Left colon (tissue), 2 donors: ENCODE measurements at places on chromosomes 4 and X.

DNA sequence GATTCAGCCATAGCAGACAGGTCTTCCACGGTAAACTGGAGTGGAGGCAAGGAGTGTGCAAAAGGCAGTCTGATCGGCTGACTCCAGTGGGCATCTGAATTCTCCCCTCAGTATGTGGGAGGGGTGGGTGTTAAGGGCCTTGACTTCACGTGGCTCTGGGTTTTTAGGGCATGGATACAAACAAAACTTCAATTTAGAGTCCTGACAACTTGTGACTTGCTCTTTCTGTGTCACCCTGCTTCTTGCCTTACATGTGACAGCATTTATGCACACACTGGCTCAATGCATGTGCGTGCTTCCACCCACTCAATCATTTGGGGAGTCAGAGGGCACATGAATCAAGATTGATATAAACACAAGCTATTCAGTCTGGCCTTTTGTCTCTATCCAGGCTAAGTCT lies 17.5 kb downstream of the PLP1 start:
- DNase-seq = no peak

- DNase-seq = no peak
Measured at GRCh38 chr4:142016031-142016430, 379.6 kb downstream of the IL15 start.

GRCh38 chr4:155665054-155665453 lies 1.6 kb upstream of the GUCY1A1 start:
- no peak for DNase-seq

DNA sequence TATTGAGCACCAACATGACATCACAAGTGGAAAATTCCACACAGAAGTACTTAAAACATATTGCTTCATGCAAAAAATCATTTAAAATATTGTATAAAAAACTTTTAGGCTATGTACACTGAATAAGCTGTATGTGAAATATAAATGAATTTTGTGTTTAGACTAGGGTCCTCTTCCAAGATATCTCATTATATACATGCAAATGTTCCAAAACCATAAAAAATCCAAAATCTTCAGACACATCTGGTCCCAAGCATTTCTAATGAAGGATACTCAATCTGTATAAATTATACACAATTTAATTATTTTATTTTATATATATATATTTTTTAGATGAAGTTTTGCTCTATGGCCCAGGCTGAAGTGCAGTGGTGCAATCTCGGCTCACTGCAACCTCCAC lies 10.1 kb upstream of the GSX2 start:
- no peak for DNase-seq

DNA sequence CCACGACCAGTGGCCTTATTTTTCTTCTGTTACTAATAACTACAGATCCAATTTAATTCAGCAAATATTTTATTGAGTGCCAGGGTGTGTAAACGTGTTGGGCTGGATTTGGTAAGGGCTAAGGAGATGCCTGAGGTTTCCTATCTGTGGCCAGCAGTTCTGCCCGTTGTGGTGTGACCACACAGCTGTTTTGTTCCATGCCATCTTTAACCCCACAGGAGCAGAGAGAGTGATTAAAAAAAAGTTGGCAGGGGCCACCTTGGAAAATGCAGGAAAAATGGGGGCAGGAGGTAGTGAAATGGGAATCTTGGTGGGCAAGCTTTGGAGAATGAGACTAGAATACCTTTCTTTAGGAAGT lies 1.1 kb downstream of the PLAC8 start:
- no peak for DNase-seq

DNA sequence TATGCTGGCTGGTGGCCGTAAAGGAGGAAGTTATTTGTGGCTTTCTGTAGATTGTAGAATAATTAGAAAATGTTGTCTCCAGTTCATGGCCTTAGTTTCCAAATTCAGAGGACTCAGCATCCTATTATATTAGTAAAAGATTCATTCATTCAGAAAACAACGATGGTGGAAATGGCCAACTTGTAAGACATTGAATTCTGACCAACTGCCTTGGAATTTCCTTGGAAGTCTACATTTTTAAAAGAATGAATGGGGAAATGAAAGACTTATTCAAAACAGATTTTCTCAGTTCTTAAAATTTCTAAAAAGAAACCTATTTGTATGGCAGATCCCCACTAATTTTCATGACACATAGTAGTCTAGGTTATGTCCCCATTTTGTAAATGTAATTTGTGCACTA lies 561.5 kb downstream of the ANKRD50 start:
- no peak for DNase-seq

- DNase-seq = no peak
Measured at GRCh38 chrX:38857736-38858523, 56.7 kb downstream of the MID1IP1 start.

- DNase-seq = no peak
Measured at GRCh38 chr4:54090404-54090803, 9.6 kb upstream of the GSX2 start.

GRCh38 chrX:38081909-38082308 lies 75.6 kb downstream of the SYTL5 start:
- no peak for DNase-seq

DNA sequence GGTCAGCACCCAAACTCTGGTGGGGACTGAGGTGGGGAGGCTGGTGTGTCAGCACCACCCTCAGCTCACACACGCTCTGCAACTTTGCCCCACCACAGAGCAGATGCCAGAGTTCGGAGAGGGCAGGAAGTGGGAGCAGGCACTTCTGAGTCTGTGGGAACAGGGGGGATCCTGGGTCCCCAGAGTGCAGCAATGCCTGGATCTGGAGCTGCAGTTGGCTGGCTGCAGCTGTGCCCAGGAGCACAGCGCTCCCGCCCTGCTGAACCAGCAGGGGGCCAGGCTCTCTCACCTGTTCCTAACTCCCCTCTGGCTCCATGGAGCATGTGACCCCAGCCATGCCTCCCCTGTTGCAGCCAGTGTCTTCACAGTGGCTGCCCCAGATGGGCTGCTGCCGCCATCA lies 252.4 kb downstream of the SPOCK3 start:
- DNase-seq = no peak

GRCh38 chrX:120825146-120825545 lies 50.5 kb downstream of the CT47B1 start:
- no peak for DNase-seq

- no peak for DNase-seq
Measured at GRCh38 chrX:104118765-104119164, 6.4 kb downstream of the ZCCHC18 start.

- DNase-seq = no peak
Measured at GRCh38 chr4:130025701-130026100, 929.7 kb downstream of the C4orf33 start.

DNA sequence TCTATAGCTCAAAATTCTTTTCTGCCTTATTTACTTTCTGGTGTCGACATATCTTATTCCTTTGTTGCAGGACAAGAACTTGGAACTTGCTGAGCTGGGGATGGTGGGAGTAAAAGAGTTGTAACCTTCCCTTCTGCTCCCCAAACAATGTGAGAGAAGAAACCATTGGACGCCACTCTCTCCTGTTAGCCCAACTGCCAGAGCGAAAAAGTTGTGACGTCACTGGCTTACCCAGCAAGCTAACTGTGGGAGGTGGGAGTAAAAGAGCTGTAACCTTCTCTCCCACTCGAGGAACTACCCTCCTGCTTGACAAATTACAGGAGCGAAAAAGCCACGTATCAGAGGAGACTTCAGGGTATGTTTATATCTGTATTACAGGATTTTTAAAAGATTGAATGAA lies 90.0 kb upstream of the PCDH10 start:
- no peak for DNase-seq

- DNase-seq = no peak
Measured at GRCh38 chr4:52366621-52367020, 292.5 kb downstream of the USP46 start.

DNA sequence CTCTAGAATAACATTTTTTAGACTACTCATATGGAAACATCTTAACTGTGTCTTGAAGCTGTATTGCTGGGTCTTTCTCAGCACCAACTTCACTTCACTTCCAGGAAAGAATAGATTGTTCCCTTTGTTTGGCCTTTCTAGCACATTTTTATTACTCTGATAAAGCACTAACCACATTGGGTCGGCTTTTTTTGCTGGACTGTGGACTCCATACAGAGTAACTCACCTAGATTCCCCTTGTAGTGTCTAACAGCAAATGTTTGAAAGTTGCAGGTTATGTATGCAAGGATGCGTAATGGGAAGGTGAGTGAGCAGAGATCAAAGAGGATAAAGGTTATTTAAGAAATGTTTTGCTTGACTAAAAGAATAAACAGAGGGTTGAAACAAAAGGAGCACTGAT lies 101.2 kb downstream of the MMRN1 start:
- no peak for DNase-seq

DNA sequence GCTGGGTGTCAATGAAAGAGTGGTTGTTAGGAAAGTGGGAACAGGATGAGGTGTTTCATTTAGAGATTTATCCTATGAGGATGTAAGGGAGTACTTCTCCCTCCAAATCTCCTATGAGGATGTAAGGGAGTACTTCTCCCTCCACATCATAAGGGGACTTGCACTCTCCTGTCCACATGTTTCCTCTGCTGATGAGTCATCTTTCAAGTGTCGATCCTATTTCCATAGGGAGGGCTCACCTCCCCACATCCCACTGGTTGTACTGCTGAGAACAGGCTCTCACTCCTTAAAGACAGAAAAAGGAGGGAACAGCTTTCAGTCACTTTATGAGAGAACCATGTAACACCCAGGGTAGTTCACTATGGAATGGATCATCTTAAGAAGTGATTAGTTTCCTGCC lies 65.0 kb downstream of the INPP4B start:
- DNase-seq = no peak

DNA sequence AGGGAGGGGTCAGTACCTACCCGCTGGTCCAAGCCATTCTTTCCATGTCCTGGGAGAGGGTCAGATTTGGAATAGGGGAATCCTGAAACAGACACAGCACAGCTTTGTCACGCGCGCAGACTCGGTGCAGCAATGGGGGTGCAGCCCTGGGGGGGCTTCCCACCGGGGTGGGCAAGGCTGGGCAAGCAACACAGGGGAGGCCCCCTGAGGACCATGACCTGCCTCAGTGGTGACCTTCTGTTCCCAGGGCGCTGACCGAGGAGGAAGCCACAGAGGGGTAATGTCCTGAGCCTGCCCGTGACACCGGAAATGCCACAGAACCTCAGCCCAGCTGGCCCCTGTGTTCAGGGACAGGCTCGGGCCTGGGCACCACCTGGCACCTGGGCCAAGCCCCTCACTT lies 53.2 kb upstream of the AFAP1 start:
- DNase-seq = no peak

GRCh38 chrX:34072906-34073305 lies 59.2 kb downstream of the FAM47A start:
- DNase-seq = no peak

DNA sequence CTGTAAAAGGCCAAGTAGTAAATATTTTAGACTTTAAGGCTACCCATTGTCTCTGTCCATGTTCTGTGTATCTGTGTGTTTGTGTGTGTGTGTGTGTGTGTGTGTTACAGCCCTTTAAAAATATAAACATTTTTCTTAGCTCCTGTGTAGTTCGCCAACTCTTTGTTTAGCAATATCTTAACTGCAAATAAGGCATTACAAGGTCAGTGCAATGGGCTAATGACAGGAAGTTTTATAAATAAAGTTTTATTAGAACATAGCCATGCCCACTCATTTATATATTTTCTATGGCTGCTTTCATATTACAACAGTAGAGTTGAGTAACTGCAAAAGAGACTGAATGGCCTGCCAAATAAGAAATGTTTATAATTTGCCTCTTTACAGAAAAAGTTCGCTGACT lies 5.9 kb upstream of the SLC7A11 start:
- no peak for DNase-seq

DNA sequence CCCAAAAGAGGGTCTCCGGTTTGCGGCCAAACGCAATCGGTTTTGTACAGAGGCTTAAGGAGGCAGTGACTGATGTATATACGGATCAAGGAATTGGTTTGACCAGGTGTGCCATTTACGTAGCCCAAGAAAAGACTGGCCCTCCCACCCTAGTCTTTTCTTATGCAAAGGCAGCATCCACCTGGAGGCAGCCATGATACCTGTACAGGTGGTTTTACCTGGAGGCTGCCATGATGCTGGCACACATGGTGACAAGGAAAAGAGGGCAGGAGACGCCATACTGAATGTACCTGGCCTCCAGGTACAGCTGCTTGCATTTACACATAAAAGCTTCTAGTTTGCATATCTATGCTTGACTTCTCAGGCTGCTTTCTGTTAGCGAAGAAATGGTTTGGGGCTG lies 917.7 kb upstream of the INTU start:
- no peak for DNase-seq

- no peak for DNase-seq
Measured at GRCh38 chr4:106695501-106696262, 327.1 kb upstream of the GIMD1 start.
